ENCODE measurements at places on chromosomes 1 and 21.
A peak's percentile ranks its signal among the peaks of the same experiment; 100 is the strongest.

DNA sequence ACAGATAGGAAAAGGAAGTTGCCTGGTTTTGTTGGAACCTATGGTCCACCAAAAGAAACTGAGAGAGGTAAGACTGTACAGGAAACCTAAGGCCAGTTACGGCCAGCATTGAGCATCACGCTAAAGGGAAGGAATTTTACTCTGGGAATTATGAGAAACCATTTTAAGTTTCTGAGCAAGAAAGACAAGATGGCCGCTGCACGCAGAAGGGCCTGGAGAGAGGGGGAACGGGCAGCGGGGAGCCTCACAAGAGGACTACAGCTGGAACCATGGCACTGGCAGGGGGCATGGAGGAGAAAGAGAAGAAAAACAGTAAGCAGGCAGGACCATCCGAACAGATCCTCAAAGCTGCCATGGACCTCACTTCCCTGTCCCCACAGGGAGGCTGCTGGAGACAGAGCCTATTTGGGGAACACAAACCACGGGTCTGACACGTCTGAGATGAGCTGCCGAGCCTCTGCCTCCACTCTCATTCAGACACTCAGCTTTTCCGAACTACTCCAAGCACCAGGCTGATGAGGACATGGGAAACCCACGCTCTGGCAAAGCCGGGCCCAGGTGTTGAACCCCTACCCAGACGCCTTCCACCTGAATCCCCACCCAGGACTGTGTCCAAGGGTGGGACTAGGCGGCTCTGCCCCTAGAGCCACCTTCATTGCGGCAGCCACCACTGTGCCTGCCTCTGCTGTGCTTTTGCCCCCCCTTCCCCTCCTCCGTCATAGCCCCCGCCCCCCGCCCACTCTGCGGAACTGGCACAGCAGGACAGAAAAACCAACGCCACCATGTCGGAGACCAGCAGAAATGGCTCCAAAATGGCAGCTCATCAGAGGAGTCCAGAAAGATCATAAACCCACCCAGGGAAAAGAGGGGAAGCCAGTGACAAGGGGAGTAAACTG lies 69.0 kb downstream of the CD46 start:
- DNase-seq, result no peak

DNA sequence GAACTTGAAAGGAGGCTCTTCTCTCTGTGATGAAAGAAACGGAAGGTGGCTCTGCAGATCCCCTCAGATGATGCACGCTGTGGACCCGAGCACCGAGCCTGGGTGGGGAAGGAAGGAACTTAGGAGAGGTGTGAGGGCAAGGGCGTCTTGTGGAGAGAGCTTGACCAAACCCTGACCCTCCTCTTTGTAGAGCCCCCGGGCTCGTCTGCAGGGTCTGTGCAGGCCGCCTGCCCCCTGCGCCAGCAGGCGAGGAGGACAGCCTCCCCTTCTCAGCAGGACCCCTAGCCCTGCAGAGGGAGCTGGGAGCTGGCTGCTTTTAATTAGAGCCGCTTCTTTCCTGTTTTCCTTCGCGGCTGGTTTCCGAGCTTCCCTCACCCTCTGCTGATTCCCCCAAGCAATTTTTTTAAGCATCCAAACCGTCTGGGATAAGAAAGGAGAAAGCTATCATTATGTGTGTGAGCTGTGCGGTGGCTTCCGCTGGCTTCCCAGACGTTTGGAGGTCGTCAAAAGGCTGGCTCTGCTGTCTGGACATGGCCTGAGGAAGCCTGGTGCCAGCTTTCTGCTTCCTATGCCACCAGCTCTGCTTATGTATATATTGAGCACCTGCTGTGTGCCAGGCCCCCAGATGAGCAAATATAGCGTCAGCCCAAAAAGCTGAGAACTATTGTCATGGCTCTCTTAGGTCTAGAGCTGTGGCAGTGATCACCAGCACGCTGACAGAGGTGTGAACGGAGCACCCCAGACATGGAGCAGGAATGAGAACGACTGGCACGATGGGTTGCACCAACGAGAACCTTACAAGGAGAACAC lies 160.2 kb upstream of the IRF2BP2 start:
- DNase-seq, result no peak

DNA sequence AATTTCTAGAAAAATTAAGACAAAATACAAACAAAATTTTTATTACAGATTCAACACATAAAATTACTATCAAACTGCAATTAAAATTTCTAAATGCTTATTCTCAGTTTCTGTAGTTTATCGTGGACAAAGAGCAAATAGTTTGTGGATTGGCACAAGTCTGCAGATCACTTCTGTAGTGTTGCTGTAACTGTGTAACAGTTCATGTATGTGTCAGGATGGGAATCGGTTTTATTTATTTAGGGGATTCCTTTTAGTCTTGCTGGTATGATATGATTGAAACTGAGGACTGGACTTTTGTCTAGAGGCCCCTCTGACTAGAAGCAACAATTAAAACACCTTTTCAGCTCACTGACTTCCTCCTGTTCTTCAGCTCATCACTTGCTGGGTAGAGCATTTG lies 60.8 kb downstream of the LRIG2 start:
- DNase-seq, result no peak

GRCh38 chr1:177632923-177633615 lies 336.8 kb downstream of the SEC16B start:
- DNase-seq, result no peak

- DNase-seq, result peak; percentile 45
Observed at GRCh38 chr1:22529901-22530621, 33.2 kb upstream of the EPHA8 start.

- DNase-seq, result no peak
Observed at GRCh38 chr1:3135073-3135702, 66.2 kb downstream of the PRDM16 start.

DNA sequence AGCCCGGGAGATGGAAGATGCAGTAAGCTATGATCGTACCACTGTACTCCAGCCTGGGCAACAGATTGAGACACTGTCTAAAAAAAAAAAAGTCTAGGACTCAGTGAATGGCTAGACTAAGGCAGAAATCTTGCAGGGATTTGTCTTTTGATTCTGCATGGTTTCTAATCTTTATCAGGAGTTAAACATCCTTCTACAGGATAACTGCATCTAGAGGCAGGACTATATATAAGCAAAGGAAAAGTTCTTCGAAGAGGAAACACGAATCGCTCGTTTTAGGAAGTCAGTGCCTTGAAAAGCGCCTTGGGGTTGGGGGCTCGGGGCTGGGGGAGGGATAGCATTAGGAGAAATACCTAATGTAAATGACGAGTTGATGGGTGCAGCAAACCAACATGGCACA lies 602 bp upstream of the UFC1 start:
- no peak for DNase-seq

- peak; percentile 67 for DNase-seq
Observed at GRCh38 chr1:150552911-150553289, 3.7 kb downstream of the ADAMTSL4 start.

DNA sequence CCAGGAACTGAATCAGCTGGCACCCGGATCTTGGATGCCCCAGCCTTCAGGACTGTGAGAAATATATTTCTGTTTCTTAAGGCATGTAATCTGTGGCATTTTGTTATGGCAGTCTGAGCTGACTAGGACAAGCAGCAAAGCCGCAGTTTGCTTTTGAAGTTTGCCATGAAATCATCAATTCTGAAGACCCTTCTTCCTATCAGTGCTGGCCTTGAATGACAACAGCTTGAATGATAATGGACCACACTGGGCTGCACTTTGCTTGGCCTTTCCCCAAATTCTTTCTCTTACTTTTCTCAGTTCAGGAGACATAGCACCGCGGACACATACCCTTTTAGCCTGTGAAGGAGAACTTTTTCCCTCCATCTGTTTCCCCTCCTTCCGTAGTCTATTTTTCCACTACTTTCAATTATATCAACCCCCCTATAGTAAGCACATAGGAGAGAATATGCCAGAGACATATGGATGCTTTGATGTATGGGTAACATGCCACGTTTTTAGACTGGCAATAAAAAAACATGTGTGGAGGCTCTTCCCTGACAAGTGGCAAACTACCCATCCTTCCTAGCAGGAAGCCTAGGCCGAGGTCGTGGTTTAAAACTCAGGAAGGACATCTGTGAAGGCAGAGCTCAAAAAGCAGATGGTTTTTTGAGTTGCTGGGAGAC lies 42.9 kb downstream of the HLX start:
- DNase-seq, result no peak

- no peak for DNase-seq
Observed at GRCh38 chr1:175390081-175390481, 197.5 kb upstream of the KIAA0040 start.

DNA sequence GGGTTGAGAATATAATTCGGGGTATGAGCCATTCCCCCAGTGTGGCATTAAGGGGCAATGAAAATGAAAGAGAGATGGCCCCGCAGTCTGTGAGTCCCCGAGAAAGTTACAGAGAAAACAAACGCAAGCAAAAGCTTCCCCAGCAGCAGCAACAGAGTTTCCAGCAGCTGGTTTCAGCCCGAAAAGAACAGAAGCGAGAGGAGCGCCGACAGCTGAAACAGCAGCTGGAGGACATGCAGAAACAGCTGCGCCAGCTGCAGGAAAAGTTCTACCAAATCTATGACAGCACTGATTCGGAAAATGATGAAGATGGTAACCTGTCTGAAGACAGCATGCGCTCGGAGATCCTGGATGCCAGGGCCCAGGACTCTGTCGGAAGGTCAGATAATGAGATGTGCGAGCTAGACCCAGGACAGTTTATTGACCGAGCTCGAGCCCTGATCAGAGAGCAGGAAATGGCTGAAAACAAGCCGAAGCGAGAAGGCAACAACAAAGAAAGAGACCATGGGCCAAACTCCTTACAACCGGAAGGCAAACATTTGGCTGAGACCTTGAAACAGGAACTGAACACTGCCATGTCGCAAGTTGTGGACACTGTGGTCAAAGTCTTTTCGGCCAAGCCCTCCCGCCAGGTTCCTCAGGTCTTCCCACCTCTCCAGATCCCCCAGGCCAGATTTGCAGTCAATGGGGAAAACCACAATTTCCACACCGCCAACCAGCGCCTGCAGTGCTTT lies 9.4 kb downstream of the PROX1 start:
- DNase-seq, result no peak

DNA sequence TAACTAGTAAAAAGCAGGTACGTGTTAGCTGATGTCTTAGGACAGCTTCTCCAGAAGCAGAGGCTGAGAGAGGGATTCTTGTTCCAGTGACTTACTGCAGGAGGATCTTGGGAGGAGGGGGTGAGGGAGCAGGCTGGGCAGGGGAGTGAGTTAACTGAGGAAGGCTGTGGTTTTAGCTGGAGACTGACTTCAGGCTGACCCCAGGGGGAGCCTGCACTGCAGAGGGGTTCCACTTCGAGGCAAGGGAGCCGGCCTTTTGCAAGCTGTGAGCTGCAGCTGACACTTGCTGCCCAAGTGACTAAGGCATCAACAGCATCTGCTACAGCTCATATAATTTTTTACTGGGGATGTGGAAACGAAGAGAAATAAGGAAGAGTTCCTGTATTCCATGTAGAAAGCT lies 50.4 kb upstream of the SOD1 start:
- DNase-seq, result no peak

DNA sequence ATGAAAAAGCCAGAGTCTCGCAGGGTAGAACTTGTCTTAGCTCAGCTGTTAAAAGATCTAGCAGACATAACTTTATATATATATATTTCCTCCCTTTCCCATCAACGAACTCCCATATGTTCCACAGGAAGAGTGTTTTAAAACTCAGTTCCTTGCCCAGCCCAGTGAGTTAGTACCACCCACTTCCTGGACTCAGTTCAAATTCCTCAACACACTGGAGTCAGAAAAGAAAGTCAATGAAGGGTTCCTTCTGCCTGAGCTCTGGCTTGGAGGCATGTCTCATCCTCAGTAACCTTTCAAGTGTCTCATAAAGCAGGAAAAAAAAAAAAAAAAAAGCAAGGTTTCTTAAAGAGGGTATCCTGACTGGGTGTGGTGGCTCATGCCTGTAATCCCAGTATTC lies 15.6 kb downstream of the TPM3 start:
- no peak for DNase-seq

GRCh38 chr1:223102797-223103533 lies 40.1 kb downstream of the TLR5 start:
- DNase-seq, result peak; percentile 37

DNA sequence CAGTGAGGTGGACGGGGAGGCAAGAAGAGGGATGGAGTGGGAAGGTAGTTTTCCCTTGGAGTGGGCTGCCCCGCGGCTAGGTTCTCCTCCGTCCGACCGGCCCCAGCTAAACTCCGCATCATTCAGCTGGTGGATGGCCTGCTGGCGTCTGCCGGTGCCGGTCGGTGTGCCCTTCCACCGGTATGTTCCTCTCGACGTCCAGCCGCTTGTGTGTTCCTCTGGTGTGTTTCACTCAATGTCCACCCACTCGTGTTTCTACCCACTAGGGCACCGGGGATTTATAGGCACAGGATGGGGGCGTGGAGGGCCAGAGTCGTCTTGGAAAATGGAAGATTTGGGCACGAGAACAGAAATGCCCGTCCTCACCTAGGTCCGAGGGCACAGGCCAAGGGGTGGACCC lies 931.7 kb upstream of the B3GALT2 start:
- no peak for DNase-seq

DNA sequence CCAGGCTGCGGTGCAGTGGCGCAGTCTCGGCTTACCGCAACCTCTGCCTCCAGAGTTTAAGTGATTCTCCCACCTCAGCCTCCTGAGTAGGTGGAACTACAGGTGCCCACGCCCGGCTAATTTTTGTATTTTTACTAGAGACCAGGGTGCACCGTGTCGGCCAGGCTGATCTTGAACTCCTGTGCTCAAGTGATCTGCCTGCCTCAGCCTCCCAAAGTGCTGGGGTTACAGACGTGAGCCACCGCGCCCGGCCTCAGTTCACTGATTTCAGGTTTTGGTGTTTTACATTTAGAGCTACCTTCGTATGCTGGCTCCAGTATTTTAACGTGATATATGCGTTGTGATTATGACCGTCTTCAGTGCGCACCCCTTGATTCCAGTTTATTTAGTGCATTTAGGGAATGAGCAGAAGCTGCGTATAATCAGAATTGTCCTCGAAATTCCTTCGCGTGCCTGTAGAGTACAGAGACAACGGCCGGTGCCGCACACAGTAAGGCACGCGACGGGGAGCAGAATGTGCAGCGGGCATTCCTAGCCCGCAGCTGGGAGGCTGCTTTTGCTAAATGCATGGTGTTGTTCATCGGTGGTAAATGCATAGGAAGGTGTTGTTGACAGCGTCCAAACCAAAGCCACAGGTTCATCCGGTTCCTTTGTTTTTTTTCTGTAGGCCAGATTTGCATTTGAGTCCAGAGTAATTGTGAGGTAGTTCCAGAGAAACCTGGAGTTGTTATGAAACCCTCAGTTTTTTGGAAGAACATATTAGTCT lies 48.9 kb upstream of the DIP2A start:
- DNase-seq, result no peak

DNA sequence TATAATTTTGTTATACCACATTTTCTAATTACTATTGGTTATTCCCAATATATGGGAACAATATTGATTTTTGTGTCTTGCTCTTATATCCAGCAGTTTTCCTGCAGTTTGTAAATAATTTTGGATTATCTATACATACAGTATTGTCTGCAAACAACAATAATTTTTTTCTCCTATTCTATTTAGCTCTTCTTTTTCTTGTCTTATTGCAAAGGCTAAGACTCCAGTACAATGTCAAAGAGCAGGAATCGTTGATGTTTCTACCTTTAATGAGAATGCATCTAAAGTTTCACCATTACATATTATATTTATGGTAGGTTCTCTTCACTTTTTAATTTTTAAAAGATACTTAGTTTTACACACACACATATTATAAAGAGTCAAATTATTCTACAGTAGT lies 4.1 kb upstream of the AVPR1B start:
- no peak for DNase-seq

GRCh38 chr1:37282764-37283163 lies 191.6 kb upstream of the ZC3H12A start:
- DNase-seq, result no peak
